ENCODE measurements at places on chromosomes 11 and 22. TPM values are rescaled to one million over a fixed set of nuclear protein-coding genes. Genes with fewer than 3 reads are reported as not detected.

Gene LRRC55
- not detected for total RNA-seq

Gene SLC22A12
- not detected for total RNA-seq

Gene APOA5
- total RNA-seq, result not detected

Gene HORMAD2
- not detected for total RNA-seq

DNA sequence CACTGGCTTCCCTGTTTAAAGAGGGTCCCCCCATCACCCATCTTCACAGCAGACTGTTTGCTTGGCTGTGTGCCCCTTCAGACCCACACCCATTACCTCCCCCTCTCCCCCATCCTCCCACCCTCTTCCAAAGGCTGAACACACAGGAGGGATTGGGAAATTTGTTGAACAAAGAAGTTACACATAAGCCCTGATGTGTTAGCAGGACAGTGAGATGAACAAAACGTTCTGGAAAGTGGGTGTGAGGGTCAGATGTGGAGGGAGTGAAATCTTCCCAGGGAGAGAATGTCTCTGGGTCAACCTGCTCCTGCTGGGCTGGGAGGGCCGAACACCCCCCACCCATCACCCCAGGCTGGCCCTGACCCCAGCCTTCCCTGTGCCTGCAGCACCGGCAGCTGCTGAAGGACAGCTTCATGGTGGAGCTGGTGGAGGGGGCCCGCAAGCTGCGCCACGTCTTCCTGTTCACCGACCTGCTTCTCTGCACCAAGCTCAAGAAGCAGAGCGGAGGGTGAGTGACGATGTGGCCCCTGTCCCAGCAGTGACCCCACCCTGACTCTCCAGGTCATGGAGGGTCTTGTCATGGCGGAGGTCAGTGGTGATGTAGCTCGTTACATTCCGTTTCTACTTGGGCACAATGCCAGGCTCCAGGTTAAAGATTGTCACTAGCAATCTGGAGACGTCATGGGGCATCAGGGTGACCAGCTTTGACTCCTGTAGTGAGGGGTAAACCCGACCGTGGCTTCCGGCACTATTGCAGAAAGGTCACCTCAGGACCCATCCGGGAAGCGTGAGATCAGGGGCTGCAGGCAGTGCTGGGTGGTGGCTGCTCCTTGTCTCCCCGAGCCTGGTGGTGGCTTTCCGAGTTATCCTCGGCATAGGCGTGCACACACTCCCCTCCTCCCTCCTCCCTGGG, 103.5 kb downstream of the BCR start:
- DNase-seq, result no peak

DNA sequence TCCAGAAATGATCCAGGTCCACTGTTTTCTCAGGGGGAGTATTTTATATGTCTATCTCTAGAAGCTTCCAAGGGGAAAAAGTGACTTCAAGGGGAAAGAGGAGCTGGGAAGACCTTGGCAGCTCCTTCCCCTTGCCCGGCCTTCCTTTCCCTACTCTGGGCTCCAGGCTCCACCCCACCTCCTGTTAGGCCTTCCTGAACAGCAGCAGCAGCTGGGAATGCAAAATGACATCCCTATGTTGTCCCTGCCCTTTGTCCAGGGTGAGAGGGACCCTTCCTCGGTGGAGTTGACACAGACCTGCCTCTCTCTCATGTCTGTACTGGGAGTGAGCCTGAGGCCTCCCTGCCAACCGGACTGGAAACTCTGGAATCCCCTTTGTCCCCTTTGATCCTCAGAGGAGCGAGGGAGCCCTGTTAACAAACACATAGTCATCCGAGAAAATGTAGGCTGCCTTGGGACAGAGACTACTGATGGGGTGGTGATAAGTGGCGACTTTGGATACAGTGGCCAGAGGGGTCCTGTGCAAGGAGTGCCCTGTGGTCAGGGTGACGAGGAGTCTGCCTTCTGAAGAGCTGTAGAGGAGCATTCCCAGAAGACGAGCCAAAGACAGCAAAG, 9.0 kb upstream of the MALAT1 start:
- no peak for DNase-seq

DNA sequence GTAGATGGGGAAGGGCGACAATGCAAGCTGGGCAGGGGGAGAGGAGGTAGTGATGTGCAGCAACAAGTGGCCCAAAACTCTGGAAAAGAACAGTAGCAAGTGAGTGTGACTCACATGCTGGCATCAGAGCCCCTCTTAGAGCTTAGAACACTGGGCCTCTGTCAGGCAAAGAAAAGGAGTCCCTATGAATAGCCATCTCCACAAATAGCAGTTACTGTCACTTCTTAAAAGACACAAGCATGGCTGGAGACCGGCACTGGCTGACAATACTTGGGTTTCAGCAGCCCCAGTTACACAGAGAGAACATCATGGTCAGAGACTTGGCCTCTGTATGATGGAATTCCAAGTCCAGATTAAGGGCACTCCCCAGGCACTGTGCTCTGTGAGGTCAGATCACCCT, 58.2 kb downstream of the PRCP start:
- no peak for DNase-seq

GRCh38 chr11:107549253-107549953, 16.1 kb downstream of the ALKBH8 start:
- peak; percentile 85 for DNase-seq

GRCh38 chr11:59899532-59899931, 20.9 kb downstream of the OOSP3 start:
- no peak for DNase-seq

GRCh38 chr11:79441461-79441875, 638 bp upstream of the TENM4 start:
- no peak for DNase-seq

DNA sequence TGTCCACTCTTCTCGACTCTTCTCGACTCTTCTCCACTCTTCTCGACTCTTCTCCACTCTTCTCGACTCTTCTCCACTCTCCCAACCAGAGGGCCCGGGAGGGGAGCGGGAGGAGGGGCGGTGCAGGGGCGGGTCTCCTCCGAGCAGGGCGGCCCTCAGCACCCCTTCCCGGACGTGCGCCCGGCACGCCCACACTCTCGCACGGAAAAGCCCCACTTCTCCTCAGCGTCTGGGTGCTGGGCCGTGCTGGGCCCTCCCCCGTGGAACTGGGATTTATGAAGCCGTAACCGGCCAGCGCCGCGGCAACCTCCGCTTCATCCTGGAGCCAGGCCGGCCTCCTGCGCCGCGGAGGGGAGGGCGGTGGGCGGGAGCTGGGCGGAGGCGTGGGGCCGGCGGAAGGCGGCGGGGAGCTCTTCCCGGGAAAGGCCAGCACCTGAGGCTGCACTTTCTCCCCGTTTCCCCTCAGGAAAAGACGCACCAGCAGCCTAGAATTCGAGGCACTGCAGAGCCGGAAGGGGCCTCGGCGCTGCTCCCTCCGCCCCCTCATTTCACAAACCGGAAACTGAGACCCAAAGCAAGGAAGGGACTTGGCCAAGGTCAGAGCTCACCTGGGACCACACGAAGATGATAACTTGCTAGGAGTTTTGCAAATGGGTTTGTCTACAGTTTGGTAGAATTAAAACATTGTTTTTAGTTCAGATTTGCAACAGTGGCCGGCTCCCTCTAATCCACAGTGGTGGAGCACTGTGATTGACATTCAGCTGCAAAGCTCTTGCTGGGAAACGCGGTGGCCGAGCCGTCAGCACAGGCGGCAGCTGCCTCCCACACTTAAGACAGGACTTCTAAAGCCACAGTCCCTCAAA, 31.6 kb upstream of the JAM3 start:
- peak; percentile 27 for DNase-seq

DNA sequence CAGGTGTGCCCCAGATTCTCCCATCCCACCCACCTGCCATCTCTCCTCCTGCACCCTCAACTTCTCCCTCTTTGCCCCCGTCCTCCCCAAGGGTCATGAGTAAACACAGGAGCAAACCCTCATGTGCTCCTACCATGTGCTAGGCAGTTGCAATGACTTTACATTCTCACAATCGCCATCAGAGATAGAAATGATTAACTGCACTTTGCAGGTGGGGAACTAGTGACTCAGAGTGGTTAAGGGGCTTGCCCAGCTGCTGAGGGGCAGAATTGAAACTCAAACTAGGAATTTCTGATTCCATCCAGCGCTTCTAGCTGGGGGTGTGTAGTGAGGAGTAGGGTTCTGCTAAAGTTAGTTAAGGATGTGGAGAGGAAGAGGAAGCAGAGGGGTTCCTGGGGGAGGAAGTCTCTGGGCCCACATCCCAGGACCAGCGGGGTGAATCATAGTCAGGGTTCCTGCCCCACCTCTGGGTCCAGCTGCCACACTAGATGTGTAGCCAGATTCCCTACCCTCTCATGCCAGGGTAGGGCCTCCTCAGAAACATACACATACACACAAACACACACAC, 16.0 kb upstream of the PRG2 start:
- DNase-seq, result peak; percentile 54

GRCh38 chr11:133041928-133042882, 490.1 kb downstream of the OPCML start:
- no peak for DNase-seq

DNA sequence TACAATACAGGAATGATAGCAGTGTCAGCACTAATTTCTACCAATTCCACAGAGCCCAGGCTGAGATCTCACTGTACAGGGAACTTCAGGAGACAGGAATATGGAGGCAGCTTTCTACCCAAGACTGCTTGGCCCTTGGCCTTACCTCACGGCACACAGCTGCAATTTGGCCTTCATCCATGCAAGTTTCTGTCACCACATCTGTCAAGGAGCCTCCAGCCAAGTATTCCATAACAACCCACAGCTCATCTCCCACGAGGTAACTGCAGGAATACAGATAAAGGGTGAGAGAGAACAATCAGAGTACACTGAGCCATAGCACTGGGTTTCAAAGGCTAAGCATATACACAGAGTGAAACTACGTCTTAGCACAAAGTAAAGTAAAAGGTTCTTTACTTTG, 39.0 kb upstream of the GDPD4 start:
- DNase-seq, result no peak

- DNase-seq, result no peak
Observed at GRCh38 chr11:1838426-1839144, at the start of gene TNNI2. TSS of gene TNNI2 (plus strand) at chr11:1838981. CDS start at chr11:1839697, 716 bp downstream.

- peak; percentile 67 for DNase-seq
Observed at GRCh38 chr11:59173964-59174663, 2.2 kb downstream of the DTX4 start.

GRCh38 chr22:20319041-20319744, 667 bp downstream of the DGCR6L start:
- no peak for DNase-seq

DNA sequence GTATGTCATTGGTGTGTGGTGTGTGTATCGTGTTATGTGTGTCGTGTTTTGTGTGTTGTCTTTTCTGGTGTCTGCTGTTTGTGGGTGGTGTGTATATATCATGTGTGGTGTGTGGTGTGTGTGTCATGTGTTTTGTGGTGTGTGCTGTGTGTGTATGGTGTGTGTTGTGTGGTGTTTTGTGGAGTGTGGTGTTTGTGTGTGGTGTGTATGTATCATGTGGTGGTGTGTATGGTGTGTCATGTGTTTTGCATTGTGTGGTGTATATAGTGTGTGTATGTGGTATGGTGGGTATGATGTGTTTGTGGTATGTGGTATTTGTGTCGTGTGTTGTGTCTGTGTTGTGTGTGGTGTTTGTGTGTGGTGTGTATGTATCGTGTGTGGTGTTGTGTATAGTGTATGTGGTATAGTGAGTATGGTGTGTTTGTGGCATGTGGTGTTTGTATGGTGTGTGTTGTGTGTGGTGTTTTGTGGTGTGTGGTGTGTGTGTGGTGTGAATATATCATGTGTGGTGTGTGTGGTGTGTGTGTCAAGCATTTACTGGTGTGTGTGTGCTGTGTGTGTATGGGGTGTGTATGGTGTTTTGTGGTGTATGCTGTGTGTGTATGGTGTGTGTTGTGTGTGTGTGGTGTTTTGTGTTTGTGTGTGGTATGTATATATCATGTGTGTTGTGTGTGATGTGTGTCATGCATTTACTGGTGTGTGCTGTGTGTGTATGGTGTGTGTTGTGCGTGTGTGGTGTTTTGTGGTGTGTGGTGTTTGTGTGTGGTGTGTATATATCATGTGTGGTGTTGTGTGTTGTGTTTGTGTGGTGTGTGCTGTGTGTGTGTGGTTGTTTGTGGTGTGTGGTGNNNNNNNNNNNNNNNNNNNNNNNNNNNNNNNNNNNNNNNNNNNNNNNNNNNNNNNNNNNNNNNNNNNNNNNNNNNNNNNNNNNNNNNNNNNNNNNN, 12.7 kb downstream of the PIM3 start:
- no peak for DNase-seq

- DNase-seq, result no peak
Observed at GRCh38 chr11:132811649-132812048, 720.7 kb downstream of the OPCML start.

DNA sequence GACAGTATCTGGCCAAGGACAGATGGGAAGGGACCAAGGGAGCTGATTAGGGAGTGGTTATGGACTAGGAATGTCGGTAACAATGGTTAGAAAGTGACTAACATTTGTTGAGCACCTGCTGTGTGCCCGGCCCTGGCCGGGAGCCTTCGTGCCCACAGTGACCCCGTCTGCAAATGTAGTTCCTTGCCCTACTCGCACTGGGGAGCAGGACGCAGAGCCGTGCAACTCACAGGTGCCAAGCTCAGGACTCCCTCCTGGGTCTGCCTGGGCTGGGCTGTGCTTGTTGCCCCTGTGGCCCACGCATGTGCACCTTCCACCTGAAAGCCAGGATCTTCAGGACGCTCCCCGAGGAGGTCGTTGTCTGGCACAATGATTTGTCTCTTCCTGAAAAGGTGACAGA, 56.7 kb upstream of the PPP6R3 start:
- no peak for DNase-seq

DNA sequence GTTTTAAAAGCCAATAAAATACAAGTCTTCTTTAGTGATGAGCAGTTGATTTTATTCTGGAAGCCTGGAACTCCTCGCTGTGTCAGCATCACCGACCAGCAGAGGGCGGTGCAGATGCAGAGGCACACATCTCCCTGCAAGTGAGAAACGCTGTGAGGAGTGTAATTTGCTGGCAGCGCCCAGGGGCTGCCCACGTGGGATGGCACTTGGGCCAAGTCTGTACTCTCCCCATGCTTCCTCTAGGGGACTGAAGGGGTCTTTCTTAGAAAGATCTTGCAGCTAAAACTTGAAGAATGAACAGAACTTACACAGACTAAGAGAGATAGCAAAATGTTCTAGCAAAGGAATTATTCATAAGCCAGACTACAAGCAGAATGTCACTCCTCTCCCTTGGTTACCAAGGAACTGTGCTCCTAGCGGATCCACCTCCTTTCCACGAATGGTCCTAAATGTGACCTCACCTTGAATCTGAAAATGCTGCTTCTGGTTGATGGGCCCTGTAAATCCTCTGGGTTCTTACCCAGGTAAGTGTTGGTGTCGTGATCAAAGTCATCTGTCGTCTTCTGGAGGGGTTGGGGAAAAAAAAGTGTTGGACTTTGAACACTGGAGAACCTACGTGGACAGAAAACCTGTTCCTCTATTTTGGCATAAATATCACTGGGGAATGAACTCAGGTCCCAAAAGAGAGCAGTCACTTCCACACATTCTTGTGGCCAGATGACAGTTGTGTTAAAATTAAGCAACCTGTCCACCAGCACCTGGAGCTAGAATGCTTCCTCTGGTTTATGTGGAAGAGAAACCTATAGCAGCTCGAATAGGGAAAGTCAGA, 31.8 kb downstream of the CNTF start:
- peak; percentile 91 for DNase-seq

Data from PC-3 (cell line).